ENCODE measurements at places on chromosomes 5 and 9.

GRCh38 chr5:10902145-10902544 is 141.1 kb upstream of the DAP start:
- no peak for DNase-seq

GRCh38 chr5:14868771-14869170 is 2.8 kb downstream of the ANKH start:
- no peak for DNase-seq

GRCh38 chr5:126139086-126139485 is 284.1 kb upstream of the GRAMD2B start:
- no peak for DNase-seq

- DNase-seq: no peak
Observed at GRCh38 chr9:118612201-118612600, 757.0 kb downstream of the BRINP1 start.

- no peak for DNase-seq
Observed at GRCh38 chr5:71748360-71748759, 29.3 kb downstream of the CARTPT start.

- DNase-seq: no peak
Observed at GRCh38 chr9:72509635-72510034, 11.8 kb upstream of the TMC1 start.

- no peak for DNase-seq
Observed at GRCh38 chr5:178322736-178323540, 90.3 kb upstream of the PHYKPL start.

GRCh38 chr9:36149197-36149596 is 12.7 kb downstream of the GLIPR2 start:
- no peak for DNase-seq

DNA sequence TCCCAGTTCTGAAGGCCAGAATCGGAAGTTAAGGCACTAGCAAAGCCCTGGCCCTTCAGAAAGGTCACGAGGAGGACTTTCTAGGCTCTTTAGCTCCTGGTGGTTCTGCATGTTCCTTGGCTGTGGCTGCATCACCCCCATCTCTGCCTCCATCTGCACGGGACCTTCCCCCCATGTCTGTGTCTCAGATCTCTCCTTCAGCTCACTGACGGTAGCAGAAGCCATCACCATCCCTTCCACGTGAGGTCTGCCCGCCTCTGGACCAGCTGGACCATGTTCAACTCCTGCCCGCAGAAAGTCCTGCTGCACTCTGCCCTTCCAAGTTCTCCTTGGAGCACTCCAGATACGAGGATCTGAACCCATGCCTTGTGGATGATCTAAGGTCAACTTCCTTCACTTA is 242.9 kb upstream of the IRX1 start:
- no peak for DNase-seq

DNA sequence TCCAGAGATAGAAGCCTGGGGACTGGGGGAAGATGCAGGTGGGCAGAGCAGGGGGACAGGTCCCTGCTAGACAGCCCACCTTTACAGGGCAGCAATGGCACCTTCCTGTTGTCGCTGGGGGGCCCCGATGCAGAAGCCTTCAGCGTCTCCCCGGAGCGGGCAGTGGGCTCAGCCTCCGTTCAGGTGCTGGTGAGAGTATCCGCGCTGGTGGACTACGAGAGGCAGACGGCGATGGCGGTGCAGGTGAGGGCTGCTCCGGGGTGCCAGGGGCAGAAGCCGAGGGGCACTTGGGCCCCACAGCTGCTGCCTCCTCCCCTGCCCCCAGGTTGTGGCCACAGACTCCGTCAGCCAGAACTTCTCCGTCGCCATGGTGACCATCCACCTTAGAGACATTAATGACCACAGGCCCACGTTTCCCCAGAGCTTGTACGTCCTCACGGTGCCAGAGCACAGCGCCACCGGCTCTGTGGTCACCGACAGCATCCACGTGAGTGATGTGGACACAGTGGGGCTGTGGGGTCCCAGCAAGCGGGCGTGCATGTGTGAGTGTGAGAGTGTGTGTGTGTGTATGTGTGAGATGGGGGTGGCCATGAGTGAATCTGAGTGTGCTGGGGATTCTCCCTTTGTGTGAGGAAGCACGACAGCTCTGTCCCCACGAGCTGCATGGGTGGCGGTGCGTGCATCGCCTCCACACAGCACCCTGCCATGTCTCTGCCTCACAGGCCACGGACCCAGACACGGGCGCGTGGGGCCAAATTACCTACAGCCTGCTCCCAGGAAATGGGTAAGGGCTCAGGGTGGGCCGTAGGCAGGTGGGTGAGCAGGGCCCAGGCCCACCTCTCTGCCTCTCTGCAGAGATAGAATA is 28.4 kb downstream of the CDHR2 start:
- DNase-seq: no peak

GRCh38 chr9:91758491-91758981 is 191.5 kb downstream of the ROR2 start:
- peak; percentile 12 for DNase-seq

- DNase-seq: no peak
Observed at GRCh38 chr5:133967698-133968203, 674 bp downstream of the C5orf15 start.

DNA sequence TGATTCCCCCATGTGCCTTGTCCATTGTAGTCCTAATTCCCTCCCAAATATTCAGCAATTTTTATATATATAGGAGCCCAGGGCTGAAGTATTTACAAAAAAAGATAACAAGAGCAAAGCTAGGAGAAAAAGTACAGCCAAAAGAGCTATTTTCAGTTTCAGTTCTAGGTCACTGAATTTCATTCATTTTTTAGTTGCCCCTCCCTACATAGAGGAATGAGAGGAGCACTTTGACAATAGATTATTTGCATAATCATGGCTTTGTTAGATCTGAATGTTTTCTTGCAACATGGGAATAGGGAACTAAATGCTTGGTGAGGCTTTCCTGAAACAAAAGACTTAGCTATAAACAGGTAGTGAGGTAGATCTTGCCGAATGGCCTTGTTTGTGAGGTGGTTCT is 15.3 kb upstream of the F2RL2 start:
- no peak for DNase-seq

GRCh38 chr5:130316971-130317680 is 412.9 kb downstream of the CHSY3 start:
- DNase-seq: no peak

GRCh38 chr5:115869256-115869795 is 27.6 kb downstream of the AP3S1 start:
- DNase-seq: no peak

DNA sequence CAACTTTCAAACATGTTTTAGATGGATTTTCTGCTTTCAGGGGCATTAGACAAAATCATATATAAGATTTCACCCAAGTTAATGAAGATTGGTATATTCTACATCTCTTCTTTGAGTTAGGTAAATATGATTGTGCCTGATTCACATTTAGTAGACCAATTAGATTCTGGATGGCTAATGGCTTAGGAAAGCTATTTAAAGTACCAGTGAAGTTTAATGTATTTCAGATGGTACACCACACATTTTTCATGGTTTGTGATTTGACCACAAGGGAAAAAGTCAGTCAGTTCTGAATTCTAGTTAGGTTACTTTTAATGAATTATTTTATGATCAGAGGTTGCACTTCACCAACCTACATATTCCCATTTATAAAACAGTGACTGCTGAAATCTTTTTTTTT is 409.7 kb downstream of the ADGRV1 start:
- no peak for DNase-seq

- DNase-seq: no peak
Observed at GRCh38 chr9:134716067-134716466, 74.5 kb downstream of the COL5A1 start.

GRCh38 chr9:88458716-88459465 is 70.6 kb downstream of the SPIN1 start:
- DNase-seq: no peak

DNA sequence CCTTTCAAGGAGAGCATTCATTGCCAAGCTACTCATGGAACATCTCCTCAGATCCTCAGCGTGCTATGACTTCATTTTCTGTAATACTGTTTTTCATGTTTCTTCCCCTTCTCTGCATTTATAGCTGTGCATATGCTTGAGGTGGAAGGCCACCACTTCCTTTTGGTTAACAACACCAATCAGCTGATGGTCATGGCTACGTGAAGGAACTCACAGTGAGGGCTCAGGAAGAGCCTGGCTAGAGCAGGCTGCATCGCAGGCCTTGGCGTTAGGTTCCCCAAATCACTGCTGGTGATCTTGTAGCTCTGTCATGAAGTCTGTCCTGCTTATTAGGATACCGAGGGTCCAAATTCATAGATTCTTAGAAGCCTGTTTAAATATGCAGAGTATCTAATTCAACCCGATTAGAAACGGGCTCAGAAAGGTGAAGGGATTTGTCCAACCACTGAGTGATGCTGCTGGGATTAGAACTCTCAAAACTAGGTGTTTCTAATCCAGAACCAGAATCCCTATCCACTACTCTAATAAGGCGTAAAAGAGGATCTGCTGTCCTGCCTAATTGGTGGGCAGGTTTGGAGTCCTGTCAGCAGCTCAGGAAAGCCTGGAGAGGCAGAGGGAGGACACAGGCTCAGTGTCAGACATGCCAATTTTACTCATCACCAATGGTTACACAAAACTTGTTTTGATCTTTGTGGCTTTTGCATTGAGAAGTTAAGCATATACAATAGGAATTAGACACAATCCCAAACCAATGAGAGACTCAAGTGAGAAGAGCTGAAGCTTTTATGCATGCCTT is 7.5 kb downstream of the SYK start:
- DNase-seq: no peak

GRCh38 chr5:125298258-125298657 is 551.8 kb upstream of the ZNF608 start:
- DNase-seq: no peak

DNA sequence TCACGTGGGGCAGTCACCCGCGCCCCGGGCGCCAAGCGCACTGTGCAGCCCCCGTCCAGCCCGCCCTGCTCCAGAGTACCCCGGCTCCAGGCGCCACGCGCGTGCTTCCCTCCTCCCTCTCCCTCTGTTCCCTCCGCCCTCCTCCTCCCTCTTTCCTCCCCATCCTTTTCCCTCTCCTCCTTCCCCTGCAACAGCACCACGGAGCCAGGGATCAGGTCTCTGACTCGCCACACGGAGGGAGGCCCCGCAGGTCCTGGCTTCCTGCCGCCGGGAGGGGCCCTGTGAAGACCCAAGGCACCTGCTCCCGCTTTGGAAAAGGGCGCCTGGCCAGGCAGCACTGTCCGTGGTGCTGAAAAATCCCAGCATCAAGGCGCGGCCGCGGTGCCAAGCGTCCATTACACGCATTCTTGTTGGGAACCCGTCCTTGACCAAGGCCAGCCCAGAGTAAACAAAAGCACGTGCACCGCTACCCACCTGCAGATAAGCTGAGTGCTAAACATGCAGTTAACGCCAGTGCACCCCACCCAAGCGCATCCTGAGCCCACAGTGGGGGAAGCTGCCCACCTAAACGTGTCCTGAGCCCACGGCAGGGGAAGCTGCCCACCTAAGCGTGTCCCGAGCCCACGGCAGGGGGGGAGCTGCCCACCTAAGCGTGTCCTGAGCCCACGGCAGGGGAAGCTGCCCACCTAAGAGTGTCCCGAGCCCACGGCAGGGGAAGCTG is 21.7 kb downstream of the SLC6A18 start:
- no peak for DNase-seq

- no peak for DNase-seq
Observed at GRCh38 chr9:1156794-1157550, 106.8 kb downstream of the DMRT2 start.

DNA sequence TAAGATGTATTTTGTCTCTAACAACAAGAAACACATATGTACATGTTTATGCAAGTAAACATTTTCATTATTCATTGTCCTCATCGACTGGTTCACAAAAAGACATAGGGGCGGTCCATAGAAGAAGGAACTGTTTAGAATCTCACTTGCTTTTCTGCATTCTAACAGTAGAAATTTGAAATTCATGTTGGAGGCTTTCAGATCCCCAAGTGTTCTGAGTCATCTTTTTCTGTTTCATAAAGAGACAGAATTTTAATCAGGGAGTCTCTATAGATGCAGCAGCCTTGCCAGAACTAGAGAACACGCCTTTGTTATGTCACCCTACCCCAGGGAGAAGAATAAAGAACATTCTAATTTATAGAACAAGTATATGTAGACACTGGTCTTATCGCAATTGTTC is 324.3 kb downstream of the GABRG2 start:
- DNase-seq: no peak

DNA sequence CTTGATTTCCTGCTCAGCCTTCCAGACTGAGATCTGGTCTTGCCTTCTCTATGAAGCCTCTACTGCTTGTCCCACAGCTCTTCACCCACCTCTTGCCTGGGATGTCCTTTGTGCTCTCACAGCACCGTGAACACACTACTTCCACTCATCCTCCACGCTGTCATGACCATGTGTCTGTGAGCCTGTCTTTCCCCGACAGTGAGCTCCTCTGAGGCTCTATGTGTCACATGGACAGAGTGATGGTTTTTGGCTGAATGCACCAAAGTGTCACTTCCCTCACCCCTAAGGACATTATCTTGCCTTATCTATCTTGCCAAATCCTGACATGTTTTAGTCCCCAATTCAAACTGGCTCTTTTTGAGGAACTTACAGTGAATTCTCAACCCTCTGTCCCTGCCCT is 11.3 kb downstream of the PHYKPL start:
- no peak for DNase-seq

DNA sequence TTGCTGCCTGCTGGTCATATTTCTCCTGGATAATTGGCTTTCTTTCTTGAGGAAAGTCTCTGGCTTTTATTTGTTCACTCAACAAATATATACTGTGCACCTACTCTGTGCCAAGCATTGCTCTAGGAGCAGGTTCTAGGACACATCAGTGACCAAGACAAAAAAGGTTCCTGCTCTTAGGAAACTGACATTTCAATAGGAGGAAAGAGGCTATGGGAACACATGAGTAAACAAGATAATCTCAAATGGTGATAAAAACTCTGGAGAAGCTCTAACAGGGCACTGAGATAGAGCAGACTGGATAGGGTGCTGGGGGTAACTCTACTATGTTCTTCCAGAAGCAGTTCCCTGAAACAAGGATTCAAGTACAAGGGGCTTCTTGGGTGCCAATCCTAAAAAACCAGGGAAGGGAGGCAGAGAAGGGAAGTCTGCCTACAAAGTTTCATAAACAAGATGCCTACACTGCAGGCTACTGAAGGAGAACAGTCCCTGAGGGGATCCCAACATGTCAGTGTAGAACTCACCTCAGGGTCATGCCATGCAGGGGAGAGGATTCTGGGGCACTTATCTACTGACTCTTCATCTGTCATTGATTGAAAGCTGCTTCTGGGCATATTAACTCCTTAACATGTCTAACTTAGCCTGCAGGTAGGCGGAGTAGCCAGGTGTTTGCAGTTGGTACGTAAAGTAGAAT is 181.3 kb downstream of the GRIA1 start:
- DNase-seq: no peak

- no peak for DNase-seq
Observed at GRCh38 chr5:16903480-16904300, 32.4 kb downstream of the MYO10 start.
